ENCODE measurements at places on chromosomes 3 and 15.

DNA sequence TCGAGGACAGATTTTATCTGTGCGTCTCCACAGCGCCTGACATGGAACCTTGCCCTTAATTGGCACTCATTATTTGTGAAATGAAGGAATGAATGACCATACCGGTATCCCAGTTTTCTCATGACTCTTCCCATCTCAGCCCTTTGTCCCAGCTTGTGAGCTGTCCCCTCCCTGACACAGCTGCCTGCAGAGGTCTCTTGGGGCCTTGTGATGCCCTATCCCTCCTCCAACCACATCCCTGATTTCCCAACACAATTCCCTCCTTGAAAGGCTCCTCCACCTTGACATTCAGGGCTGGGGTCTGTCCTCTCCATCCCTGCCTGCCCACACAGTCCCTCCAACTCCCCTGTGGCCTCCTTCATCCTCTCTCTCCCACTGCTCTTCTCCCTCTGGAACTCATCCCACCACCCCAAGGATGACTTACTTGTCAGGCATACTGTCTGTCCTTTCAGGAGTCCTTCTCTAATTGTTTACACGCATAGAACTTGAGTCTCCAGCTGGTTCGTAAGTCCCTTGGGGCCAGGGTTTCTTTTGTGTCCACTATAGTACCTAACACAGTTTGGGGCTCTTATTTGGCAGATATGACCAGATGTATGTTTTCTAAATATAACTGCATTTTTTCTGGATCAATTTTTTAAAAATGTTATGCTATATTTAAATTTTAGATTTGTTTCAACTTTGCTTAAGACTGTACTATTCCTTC lies 35.6 kb upstream of the FILIP1L start:
- no peak for DNase-seq

- no peak for DNase-seq
These were observed 20.2 kb downstream of the RNF13 start for GRCh38 chr3:149833241-149833640.

- no peak for DNase-seq
These were observed 8.2 kb downstream of the GRIP2 start for GRCh38 chr3:14531856-14532395.

- DNase-seq: no peak
These were observed 61.4 kb downstream of the IGF2BP2 start for GRCh38 chr3:185763347-185764005.

DNA sequence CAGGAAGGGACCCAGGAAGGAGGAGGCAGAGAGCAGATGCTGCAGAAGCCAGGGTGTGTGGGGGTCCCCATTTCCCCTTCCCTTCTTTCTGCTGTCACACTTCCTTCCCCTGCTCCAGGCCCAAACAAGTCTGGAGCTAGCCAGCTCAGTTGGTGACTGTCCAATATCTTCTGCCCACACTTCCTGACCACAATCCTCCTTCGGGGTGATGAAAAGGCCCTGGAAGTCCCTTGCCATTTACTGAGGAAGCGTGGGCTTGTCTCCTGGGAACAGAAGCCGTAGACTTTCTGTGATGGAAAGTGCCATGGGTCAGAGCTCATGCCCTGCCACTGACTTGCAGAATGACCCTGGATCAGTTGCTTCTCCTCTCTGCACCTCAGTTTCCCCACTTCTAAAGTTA lies 39.0 kb downstream of the ANAPC13 start:
- no peak for DNase-seq

DNA sequence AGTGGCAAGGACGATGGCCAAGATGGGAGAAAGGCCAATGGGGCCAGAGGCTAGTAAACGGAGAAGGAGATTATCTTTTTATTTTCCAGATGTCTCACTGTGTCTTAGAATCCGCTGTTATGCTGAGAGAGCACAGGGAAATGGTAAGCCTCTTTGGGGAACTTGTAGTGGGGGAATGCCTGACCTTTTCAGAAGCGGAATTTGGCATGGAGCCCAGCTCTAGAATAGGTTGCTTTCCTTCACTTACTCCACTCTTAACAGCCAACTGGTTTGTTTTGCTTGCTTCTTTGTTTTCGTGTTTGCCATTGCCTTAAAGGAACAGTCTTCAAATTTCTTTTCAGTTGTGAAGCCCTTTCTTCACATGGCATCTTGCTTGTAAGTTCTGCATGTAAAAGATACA lies 316.2 kb upstream of the THRB start:
- DNase-seq: no peak

GRCh38 chr3:88773766-88774165 lies 333.7 kb upstream of the EPHA3 start:
- DNase-seq: no peak

GRCh38 chr15:86040356-86041033 lies 39.2 kb upstream of the AGBL1 start:
- DNase-seq: no peak

DNA sequence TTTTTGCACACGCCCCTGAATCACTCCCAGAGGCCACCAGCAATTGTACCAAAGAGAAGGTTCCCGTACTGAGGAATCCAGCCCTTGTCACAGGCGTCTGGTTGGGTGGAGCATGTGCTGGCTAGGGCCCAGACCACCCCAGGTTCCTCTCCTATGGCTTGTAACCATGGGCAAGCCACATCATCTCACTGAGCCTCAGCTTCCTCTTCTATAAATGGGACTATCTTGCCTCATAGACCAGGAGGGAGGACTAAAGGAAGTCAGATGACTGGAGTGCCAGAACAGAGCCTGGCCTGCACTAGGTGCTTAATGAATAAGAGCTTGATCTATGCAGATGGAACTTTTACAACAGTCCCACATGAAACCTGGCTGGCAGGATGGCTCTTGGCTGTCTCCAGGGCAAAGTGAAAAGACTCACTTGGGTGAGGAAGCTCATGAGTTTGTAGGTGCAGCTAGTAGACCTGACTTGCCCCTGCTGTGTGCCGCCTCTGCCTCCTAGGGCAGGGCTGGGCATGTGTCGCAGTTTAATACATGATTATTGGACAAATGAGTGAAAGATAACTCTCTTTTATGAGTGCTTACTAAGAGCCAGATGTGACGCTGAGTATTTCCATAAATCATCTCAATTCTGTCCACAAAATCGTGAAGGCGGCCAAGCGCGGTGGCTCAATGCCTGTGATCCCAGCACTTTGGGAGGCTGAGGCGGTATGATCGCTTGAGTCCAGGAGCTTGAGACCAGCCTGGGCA lies 29.3 kb downstream of the CTSH start:
- no peak for DNase-seq

DNA sequence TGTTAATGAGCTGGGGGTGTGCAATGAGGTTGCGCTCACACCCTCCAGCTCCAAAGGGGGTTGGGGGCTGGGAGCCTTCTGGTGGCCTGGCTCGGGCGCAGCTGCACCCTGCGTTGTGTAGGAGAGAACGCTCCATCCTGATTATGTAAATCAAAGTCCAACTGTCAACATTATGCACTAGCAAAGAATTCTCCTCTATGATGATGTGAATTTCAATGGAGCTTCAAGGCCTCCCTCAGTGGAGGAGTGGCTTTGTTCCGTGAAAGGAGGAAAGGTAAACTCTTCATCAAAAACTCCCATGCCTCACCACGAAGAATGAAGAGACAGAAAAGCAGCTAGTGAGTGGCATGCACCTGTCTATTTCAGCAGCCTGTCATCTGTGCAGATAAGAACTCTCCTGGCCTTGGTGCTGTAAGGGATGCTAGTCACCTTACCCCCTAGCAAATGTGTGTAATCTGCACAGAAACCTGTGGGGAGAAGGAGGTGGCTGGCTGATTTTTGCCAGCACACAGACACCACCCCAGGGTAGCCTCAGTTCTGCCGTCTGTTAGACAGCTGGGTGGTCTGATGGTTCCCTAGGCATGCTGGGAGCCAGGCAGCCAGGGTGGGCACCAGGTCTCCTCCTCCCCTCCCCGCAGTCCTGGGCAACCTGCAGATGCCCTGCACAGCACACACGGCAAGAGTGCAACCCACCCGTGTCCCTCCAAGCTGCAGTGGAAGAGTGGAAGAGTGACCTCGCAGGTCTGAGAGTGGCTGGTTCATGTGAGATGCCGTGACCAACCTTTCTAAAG lies 47.0 kb upstream of the TRPM1 start:
- no peak for DNase-seq

All from ACHN (cell line).